ENCODE measurements at places on chromosomes 1 and 21.

- DNase-seq, result no peak
Observed at GRCh38 chr1:78006521-78006920, 1.8 kb downstream of the DNAJB4 start.

DNA sequence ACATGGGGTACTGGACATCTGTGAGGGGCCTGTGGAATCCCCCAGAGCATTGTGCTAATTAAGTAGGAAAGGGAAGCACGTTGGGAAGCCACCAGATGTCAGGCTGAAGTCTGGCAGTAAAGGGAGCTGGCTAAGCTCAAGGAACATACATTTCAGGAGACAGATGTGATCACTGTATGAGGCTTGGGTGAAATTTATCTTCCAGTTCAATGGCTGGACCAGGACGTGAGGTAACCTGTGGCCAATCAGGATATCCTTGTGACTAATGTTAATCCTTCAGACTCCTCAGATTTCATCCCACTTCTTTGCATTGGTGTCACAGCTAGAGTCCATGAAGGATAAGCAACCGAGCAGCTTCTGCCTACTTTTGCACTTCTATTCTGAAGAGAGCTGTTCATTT, 110.2 kb upstream of the APP start:
- no peak for DNase-seq

DNA sequence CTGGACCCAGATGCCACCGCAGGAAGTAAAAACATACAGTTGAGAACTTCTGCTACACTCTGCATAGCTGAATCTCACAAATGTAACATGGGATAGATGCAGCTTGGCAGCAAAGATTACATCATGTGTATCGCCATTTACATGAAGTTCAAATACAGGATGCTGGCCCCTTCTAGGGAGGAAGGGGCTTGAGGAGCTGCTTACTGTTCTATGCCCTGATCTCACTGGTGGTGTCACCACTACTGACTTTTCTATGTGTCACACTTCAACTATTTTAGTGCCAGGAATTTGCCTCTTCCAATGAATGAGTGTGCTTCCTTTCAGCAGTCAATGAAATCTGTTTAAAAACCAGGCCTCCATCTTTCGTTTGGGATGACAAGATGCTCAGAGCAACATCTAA, 31.1 kb downstream of the MRAP start:
- DNase-seq, result no peak

- DNase-seq, result no peak
Observed at GRCh38 chr1:180131510-180131909, 23.2 kb upstream of the QSOX1 start.
